ENCODE measurements at places on chromosomes 13 and 19. TPM values are rescaled to one million over a fixed set of nuclear protein-coding genes. Genes with fewer than 3 reads are reported as not detected.

Gene FGF9
- 0.32 TPM for total RNA-seq

Gene ZNF302
- 23.2 TPM for total RNA-seq

Gene ZNF101
- total RNA-seq: 8.3 TPM

Gene GFY
- not detected for total RNA-seq

Gene OVOL3
- total RNA-seq: not detected

Gene RANBP3
- 58.4 TPM for total RNA-seq

Gene ERICH4
- not detected for total RNA-seq

Gene USHBP1
- 0.26 TPM for total RNA-seq

Gene CLEC17A
- total RNA-seq: not detected
